ENCODE measurements at places on chromosomes 5 and 9.

DNA sequence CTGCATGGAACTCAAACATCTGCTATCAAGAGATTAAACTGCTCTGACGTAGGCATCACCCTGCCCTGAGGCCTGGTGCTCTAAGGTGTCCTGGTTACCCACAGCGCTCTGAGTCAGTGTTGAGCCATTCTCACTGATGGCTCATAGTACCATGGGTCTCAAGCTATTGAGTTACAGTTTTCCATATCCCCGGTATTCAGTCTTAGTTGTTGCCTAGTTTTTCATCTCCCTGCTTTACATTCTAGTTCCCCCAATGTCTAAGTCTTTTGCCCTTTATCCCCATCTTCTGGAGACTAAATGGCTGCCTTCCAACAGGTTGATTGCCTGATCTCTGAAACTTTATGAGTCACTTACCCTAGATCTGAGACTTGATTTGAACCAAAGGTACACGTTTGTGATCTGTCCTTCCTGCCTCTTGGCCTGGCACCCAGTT lies 161.2 kb upstream of the PTGER4 start:
- no peak for DNase-seq

GRCh38 chr5:126263591-126264184 lies 159.5 kb upstream of the GRAMD2B start:
- no peak for DNase-seq

GRCh38 chr5:111502956-111503355 lies 9.4 kb downstream of the STARD4 start:
- no peak for DNase-seq

- DNase-seq = no peak
Observed at GRCh38 chr5:78025540-78025939, 249.4 kb upstream of the TBCA start.

DNA sequence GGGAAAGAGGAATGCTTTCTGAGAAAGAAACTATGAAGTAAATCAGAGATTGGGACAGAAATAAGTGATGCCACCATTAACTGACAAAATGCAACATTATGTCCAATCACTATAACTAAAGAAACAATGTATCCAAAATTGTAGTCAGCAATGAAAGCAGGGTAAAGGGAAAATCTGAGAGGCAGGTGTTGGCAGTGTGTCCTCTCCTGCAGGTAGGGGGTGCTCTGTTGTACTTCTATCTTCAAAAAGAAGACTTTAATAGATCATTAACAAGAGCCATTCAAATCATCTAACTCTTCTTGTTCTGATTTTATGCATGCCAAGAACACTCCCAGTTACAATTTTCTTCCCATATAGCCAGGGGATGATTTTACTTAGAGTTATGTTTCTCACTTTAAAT lies 1275.7 kb downstream of the PTPRD start:
- DNase-seq = no peak

- no peak for DNase-seq
Observed at GRCh38 chr5:10559871-10560270, 4.0 kb upstream of the ANKRD33B start.

DNA sequence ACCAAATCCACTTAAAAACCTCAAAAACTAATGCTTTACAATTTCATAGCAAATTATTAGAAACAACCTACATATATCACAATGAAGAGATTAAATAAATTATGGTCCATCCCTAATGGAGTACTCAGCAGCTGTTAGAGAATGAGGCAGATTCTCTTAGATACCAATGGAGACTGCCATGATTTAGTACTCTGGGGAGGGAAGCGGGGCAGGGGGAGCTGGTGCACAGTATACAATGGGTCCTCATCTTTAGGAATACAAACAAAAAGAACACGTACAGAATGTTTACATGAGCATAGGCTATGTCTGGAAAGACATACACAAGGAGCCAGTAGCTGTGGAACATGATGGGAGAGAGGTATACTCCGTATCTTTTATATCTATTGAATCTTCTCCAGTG lies 2.0 kb downstream of the LIFR start:
- no peak for DNase-seq

DNA sequence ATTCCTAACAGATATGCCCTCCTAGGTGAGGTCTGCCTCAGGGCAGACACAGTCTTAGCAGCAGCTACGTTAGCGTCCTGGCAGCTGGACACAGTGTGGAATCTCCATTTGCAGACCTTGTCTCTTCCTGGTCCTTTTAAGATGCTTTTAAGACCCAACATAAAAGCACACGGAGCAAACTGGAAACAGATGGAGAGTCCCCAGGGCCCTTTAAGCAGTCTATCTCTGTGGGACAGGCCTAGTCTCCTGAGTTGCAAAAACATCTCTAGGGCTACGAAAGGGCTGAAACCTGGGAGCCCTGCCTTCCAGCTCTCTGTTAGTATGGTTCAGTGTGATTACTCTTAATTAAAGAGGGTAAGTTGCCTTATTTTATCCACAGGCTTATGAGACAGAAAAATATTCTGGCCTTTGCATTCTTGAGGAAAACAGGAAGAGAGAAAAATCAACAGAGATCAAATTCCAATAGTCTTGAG lies 66.0 kb upstream of the GNA14 start:
- no peak for DNase-seq

GRCh38 chr9:25677301-25678146 lies 720 bp downstream of the TUSC1 start:
- DNase-seq = no peak

DNA sequence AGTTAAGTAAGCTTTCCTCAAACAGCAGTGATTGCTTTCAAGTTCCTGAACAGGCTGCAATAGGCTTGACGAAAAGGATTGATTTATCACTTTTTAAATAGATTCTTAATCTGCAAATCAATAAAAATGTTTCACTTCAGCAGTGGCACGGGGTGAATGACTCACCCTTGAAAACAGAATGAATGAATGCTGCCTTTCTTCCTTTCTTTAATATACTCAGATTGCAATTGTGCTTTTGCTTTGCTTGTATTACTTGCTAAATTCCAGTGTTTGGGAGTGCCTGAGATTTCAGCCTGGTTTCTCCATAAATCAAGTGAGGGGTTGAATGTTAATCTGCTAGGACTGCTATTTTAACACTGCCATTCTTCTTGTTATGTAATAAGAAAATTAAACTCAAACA lies 1293.8 kb downstream of the PTPRD start:
- no peak for DNase-seq

DNA sequence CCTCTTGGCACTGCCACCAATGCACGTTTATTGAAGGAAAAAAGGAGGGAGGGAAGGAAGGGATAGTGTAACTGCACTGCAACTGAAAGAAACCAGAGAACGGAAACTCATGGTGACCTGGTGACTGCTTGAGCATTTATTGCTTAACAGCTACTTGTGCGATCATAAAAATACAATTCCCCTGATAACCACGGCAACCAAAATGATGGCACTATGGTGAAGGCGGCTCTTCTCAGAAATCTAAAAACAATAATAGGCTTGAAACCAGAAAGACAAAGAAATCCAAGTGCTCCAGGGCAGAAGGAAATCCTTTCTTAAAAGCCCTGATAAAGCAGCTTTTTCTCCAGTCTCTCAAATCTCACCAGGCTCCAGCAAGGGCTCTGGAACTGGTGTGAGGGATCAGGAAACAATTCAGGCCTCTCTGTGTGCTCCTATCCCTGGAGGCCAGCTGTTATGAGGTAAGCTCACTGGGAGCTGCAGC lies 1.9 kb downstream of the FBXO10 start:
- no peak for DNase-seq

DNA sequence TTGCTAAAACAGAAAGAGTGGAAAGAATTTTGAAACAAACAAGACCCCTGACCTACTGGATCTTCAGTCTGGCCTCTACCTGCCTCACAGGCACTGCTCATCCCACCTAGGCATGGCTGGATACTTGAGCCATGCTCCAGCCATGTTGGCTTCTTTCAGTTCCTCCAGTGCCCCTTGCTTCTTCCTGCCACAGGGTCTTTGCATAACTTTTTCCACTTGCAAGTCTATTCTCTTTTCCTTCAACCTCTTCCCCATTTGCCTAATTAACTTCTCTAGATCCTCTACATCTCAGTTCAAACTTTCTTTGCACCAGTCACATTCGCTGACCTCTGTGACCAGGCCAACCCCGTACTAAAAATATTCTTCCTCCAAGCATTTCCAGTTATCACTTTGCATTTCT lies 50.4 kb downstream of the STARD4 start:
- DNase-seq = no peak

GRCh38 chr9:101326501-101326900 lies 58.3 kb downstream of the BAAT start:
- no peak for DNase-seq

- no peak for DNase-seq
Observed at GRCh38 chr5:150608991-150609390, 31.5 kb upstream of the SYNPO start.

GRCh38 chr9:98084396-98084795 lies 27.9 kb downstream of the NANS start:
- DNase-seq = no peak

DNA sequence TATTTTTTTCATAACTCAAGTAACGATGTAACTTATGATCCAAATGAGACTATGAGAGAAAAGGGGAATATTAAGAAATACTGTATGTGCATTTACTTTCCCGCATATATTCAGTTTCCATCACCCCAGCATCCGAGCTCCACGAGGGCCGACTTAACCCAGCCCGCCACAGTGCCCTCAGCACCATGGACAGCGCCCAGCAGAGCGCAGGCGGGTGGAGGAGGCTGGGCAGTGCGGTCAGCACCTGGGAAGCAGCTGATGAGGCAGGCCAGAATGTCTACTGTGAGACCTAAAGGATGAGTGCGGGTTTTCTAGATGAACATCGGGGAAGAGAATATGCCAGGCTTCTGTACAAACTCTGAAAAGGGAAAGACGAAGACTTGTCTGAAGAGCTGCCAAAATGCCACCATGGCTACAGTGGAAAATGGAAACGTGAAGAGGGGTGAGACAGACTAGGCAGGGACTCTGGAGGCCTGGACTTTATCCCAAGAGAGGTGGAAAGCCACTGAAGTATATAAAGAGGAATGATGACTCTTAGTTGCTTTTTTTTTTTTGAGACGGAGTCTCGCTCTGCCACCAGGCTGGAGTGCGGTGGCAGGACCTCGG lies 34.5 kb upstream of the MED27 start:
- DNase-seq = peak; percentile 27

DNA sequence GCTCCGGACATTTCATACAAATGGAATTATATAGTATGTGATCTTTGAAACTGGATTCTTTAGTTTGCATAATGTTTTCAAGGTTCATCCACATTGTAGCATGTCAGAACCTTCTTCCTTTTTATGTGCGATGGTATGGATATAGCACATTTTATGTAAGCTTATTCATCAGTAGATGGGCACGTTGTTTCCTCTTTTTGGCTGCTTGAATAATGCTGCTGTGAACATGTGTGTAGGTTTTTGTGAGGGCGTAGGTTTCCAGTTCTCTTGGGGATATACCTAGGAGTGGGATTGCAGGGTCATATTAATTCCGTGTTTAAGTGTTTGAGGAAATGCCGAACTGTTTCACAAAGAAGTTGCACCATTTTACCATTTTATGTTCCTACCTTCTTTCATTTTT lies 187.8 kb downstream of the NR3C1 start:
- no peak for DNase-seq

GRCh38 chr5:59542306-59542705 lies 351.2 kb downstream of the PDE4D start:
- no peak for DNase-seq

DNA sequence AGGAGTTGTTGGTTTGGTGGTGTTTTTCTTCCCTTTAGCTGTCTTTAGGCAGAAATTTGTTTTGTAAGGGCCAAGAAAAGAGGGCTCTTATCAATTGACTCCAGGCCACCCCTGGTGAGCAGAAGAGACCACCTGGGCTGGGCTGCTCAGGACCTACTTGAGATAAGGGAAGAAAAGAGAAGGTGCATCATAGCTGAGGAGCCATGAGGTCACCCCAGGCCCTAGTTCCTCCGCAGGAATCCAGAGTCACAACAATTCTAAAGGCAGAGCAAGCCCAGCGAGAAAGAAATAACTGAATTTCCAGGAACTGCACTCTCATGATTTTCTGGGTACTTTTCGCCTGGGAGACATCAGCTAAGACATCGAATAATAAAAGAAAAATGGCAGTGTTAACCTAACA lies 34.9 kb downstream of the RFK start:
- DNase-seq = no peak

DNA sequence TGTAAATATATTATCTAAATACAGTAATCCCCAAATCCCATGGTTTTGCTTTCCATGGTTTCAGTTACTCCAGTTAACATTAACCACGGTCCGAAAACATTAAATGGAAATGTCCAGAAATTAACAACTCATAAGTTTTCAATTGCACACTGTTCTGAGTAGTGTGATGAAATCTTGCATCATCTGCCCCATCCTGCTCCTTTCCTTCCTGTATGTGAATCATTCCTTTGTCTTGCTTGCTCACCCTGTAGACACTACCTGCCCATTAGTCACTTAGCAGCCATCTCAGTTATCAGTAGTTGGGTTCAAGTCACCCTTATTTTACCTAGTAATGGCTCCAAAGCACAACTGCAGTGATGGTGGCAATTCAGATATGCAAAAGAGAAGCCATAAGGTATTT lies 1568.5 kb upstream of the WWC1 start:
- DNase-seq = no peak

- DNase-seq = no peak
Observed at GRCh38 chr5:89988998-89989655, 420.4 kb downstream of the CETN3 start.

DNA sequence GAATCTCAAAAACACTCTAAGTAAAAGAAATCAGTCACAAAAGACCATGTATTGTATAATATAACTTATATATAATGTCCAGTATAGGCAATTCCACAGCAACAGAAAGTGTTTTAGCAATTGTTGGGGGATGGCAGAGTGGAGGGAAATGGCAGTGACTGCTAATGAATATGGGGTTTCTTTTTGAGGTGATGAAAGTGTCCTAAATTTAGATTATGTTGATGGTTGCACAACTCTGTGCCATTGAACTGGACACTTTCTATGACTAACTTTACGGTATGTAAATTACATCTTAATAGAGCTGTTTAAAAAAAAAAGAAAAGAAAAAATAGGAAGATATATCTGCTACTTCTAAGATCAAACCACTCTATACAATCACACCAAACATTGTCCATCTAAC lies 124.9 kb upstream of the ZNF462 start:
- DNase-seq = no peak

- DNase-seq = no peak
Observed at GRCh38 chr9:122100756-122101155, 7.6 kb upstream of the TTLL11 start.
